ENCODE measurements at places on chromosomes 6 and 20.

GRCh38 chr6:37038292-37039198, 33.1 kb downstream of the FGD2 start:
- DNase-seq, result no peak

DNA sequence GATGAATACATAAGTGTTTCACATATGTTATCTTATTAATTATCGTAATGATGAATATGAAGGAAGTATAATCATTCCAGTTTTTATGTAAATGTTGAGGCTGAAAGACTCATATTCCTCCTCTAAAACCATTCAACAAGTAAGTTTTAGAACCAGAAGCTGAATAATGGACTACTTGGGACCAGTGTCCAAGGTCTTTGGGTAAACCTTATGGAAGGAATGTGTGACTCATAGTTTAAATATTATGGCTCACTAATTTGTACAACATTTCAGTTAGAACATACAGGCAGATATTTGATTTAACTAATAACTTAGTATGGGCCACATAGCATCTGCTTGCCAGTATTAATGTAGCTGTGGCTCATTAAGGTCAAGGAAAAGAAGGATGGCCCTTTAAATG, 209.6 kb downstream of the TFAP2B start:
- DNase-seq, result no peak

GRCh38 chr20:64193058-64193457, 28.8 kb downstream of the MYT1 start:
- DNase-seq, result no peak

- DNase-seq, result no peak
These were observed 148.8 kb upstream of the PROKR2 start for GRCh38 chr20:5465604-5465927.

DNA sequence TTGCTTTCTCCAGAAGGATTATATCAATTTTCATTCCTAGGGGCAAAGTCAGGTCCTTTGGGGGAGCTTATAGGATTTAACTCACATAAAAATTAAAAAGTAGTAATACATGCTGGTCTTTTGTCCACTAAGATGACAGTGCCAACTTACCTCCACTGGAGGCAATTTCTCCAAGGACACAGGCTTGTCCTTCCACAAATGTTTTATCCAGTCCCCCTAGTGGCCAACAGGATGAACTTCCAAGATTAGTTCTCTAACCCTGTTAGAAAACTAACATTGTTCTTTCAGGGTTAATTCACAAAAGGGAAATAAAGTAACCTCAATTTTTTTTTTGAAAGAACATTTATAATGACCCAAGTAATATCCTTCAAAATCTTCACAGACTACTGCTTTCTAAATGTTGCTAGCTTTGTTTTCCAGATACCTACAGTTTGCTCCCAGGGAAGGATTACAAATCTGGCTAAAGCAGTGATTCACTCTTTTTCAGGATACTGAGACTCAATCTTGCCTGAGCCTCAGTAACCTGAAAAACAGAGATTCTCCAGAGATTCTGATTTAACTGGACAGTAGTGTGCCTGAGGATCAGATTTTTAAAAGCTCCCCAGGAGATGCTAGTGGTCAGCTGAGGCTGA, 31.7 kb upstream of the UBR2 start:
- DNase-seq, result no peak

DNA sequence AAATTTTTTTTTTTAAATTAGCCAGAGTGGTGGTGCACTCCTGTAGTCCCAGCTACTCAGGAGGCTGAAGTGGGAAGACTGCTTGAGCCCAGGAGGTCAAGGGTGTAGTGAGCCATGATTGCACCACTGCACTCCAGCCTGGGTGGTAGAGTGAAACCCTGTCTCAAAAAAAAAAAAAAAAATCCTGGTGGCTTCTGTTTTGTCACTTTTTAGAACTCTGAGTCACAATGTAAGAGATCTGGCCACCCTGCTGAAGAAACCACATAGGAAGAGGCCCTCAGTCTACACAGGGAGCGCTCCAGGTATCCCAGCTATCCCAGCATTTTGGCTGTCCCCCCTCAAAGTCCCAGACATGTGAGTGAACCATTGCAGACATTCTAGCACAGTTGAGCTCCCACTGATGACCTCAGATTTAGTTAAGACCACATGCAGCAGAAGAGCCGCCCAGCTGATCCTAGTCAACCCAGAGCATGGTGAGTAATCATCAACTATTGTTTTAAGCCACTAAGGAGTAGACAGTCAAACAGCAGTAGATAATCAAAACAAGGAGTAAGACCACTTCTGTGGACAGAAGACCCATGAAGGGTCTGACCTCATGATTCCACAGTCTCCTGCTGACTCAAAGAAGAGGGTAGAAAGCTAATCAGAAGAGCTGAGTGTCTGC, 12.7 kb upstream of the ARFGEF2 start:
- no peak for DNase-seq

DNA sequence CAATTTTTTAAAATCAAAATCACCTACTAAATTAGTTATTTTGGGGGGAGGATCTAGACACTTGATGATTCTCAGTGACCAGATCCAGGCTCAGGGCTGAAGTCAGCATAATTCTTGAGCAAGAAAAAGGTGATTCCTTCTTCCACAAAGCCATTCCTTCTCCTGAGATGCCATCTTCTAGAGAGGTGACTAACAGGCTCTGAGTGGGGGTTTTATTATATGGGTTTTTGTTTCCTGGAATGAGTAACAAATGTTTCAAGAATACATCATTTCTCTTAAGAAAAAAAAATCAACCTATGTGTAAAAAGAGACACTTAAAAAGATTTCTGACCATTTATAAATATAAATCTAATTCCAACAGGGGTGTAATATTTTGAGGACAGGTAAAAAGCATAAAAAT, 154.3 kb downstream of the NFATC2 start:
- DNase-seq, result no peak

DNA sequence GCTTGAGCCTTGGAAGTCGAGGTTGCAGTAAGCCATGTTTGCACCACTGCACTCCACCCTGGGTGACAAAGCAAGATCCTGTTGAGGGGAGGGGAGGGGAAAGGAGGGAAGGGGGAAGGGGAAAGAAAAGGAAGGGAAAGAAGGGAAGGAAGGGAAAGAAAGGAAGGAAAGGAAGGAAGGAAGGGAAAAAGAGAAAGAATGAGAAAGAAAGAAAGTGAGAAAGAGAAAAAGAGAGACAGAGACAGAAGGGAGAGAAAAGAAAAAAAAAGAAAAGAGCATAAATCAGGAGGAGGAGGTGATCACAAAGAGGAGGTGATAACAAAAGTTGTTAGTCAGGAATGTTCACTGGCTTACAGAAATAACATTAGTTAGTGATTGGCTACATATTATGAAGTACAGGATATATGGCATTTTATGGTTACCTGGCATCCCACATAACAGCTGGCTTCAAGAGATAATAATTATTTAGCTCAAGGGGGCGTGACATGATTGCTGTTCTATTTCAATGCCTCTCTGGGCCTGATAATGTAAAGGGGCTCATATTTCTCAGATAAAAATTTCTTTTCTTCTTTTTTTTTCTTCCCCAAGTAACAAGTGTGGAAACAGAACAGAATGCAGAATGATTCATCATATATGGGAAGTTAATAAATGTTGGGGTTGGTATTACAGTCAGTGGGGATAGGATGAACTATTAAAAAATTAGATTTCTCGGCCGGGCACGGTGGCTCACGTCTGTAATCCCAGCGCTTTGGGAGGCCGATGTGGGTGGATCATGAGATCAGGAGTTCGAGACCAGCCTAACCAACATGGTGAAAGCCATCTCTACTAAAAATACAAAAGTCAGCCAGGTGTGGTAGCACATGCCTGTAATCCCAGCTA, 27.1 kb downstream of the SAMHD1 start:
- no peak for DNase-seq

GRCh38 chr6:112330071-112330878, 16.9 kb upstream of the RFPL4B start:
- no peak for DNase-seq

GRCh38 chr6:137673603-137674002, 179.4 kb upstream of the OLIG3 start:
- DNase-seq, result no peak

DNA sequence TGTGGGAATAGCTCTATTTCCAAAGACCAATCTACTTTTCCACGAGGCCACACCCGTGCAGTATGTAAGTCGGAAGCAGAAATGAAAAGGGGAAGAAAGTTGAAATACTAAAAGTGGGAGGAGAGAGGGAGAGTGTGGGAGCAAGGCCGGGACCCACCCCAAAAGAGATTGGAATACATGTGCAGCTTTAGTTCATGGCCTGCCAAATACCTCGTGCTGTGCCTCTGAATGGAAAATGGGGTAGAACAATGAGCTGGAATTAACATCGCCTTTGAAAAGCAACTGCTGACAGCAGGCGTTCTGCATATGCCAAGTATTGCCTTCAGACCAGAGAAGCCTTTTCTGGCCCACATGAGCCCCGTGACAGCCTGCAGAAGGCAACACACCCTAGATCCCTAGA, 155.6 kb downstream of the CD83 start:
- DNase-seq, result no peak

GRCh38 chr6:112802144-112802543, 455.0 kb downstream of the RFPL4B start:
- DNase-seq, result no peak

DNA sequence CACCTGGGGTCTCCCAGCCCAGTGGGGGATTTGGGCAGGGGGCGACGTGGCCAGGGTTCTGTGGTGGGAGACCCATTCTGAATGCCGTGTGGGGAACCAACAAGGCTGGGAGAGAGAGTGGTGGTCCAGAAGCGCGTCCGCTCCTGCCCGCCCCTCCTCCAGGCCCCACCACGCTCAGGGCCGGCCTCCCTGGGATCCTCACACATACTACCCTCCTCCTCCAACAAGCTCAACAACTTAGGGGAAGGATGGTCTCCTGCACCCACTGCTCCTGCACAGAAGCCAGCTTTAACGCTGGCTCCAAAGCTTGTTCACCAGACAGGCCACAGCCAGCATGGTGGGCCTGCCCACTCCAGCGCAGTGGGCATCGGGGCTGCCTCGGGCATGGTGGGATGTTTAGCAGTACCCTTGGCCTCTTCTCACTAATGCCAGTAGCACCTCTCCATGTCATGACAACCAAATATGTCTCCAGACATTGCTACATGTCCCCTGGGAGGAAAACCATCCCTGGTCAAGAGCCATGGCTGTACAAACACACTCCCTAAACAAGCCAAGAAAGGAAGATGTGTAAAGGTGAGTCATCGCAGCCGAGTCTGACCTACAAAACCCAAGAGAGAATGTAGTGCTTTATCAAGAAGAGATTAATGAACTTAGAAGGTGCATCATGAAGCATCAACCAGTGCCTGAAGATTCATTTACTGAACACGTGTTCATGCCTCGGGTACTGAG, 75.7 kb downstream of the BMP7 start:
- DNase-seq, result no peak

GRCh38 chr6:98946266-98946878, 1.4 kb downstream of the FBXL4 start:
- DNase-seq, result no peak

DNA sequence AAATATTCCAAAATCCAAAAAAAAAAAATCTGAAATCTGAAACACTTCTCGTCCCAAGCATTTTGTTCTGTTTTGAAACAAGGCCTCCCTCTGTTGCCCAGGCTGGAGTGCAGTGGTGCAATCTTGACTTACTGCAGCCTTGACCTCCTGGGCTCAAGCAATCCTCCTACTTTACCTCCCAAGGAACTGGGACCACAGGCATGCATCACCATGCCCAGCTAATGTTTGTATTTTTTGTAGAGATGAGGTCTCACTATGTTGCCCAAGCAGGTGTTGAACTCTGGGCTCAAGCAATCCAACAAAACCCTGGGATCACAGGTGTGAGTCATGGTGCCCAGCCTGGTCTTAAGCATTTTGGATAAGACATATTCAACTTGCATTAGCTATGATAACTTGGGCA, 13.6 kb downstream of the SESN1 start:
- no peak for DNase-seq

- no peak for DNase-seq
These were observed 182.3 kb downstream of the SASH1 start for GRCh38 chr6:148524976-148525375.

GRCh38 chr6:30258204-30258603, 45.0 kb upstream of the TRIM26 start:
- DNase-seq, result no peak

DNA sequence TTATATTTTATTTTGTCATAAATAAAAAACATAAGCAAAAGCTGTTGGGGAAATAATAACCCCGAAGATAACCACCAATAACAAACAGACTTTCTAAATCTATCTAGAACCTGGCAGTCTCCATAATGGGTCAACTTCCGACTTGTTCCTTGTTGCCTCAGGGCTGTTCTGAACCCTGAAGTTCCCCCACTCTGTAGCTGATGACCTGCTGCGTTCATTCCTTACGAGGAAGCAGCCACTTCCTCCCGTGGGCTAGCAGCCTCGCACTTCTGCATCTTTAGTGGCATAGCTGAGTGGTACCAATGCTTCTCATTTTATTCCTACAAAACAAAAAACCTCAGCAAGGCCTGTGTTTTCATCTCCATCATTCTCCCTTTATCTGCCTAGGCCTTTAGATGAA, 103.0 kb downstream of the PLEKHG1 start:
- DNase-seq, result no peak

GRCh38 chr6:44151348-44152108, 7.1 kb upstream of the CAPN11 start:
- DNase-seq, result peak; percentile 76
